Uterus (tissue), 4 donors: ENCODE measurements at places on chromosomes 4 and X. TPM values are rescaled to one million over a fixed set of nuclear protein-coding genes. Genes with fewer than 3 reads are reported as not detected.

The CTAG1A gene
- not detected for total RNA-seq

DNA sequence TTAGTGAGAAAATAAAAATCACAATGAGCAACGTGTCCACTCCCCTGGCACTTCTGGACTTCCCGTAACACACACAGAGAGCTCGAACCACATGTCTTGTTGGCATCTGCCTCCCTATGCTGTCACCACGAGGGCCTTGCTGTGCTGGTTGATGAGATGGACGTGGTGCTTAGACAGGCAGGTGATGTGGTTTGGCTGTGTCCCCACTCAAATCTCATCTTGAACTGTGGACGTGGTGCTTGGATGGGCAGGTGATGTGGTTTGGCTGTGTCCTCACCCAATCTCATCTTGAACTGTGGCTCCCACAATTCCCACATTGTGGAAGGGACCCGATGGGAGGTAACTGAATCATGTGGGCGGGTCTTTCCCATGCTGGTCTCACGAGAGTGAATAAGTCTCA lies 40.0 kb downstream of the FGFRL1 start:
- no peaks in the 10 kb centered on the region for H3K4me1 ChIP-seq
- no peak overlapping the region for H3K4me3 ChIP-seq
- H3K27me3 ChIP-seq = peaks cover 8% of the 10 kb centered on the region
- no peaks in the 10 kb centered on the region for H3K36me3 ChIP-seq
- no peak for DNase-seq

DNA sequence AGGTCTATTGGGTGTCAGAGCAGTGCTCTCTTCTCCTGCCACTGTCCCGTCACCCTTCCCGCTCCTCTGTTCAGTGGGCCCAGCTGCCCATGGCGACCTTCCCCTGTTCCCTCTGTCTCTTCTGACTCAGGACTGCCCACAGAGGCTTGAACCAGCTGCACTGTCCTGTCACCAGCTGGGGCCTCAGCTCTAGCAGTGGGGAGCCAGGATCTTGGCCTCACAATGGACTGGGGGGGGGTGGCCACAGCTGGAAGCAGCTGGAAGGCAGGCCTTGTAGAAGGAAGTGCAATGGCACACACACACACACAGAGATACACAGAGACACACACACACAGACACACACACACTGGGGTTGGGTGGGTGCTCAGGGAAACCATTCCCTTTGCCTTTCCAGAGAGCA lies 114.0 kb upstream of the PJA1 start:
- no peaks in the 10 kb centered on the region for H3K4me1 ChIP-seq
- H3K27me3 ChIP-seq = no peaks in the 10 kb centered on the region
- no peak for DNase-seq
- no peaks in the 10 kb centered on the region for H3K36me3 ChIP-seq
- H3K27ac ChIP-seq = no peak overlapping the region

GRCh38 chrX:123731987-123732669 lies 724 bp downstream of the THOC2 start:
- peak overlapping the region; percentile 86 for H3K27ac ChIP-seq
- no peaks in the 10 kb centered on the region for H3K4me1 ChIP-seq
- no peaks in the 10 kb centered on the region for H3K36me3 ChIP-seq
- peak overlapping the region; percentile 72 for H3K4me3 ChIP-seq
- peak; percentile 20 for DNase-seq

- H3K4me1 ChIP-seq = no peaks in the 10 kb centered on the region
- no peaks in the 10 kb centered on the region for H3K36me3 ChIP-seq
- no peak overlapping the region for H3K27ac ChIP-seq
- no peaks in the 10 kb centered on the region for H3K27me3 ChIP-seq
- peak overlapping the region; percentile 33 for H3K4me3 ChIP-seq
These were observed 590 bp downstream of the ARHGEF9 start for GRCh38 chrX:63784346-63784901.

GRCh38 chr4:130077275-130077674 lies 981.3 kb downstream of the C4orf33 start:
- H3K4me1 ChIP-seq = no peaks in the 10 kb centered on the region
- H3K4me3 ChIP-seq = no peak overlapping the region
- no peaks in the 10 kb centered on the region for H3K36me3 ChIP-seq
- H3K27me3 ChIP-seq = no peaks in the 10 kb centered on the region
- H3K27ac ChIP-seq = no peak overlapping the region
- no peak for DNase-seq

DNA sequence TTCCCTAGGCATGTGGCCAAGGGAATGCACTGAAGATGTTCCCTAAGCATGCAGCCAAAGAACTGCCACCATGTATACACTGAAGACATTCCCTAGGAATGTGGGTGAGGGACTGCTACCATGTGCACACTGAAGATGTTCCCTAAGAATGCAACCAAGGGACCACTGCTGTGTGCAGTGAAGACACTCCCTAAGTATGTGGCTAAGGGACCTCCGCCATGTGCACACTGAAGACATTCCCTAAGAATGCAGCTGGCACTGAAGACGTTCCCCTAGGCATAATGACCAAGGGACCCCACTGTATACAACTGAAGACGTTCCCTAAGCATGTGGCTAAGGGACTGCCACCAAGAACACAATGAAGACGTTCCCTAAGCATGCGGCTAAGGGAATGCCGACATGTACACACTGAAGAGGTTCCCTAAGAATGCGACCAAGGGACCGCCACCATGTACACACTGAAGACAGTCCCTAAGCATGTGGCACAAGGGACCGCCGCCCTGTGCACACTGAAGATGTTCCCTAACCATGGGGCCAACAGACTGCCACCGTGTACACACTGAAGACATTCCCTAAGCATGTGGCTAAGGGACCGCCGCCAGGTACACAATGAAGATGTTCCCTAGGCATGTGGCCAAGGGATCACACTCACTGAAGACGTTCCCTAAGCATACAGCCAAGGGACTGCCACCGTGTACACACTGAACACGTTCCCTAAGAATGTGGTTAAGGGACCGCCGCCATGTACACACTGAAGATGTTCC lies 25.6 kb downstream of the DHRSX start:
- H3K27me3 ChIP-seq = no peaks in the 10 kb centered on the region
- no peak overlapping the region for H3K27ac ChIP-seq
- H3K4me1 ChIP-seq = no peaks in the 10 kb centered on the region
- H3K4me3 ChIP-seq = no peak overlapping the region
